ENCODE measurements at places on chromosomes 5 and 9.

- DNase-seq: no peak
Measured at GRCh38 chr5:157478726-157479125, 18.7 kb downstream of the NIPAL4 start.

DNA sequence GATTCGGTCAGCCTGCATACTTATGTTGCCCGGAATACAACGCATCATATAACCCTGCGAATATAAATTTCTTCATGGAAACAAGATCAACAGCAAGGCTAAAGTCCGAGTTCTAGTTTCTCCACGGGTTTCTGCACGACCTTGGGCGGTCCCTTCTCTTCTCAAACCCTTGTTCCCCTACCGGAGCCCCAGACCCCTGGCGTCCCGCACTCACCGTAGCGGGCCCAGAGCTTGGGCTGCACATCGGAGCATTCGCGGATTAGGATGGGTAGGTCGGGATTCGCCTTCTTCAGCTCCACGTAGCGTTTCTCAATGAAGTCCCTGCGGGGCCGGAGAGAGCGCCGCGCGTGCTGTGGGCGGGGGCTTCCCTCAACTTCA lies 399 bp downstream of the NDUFA2 start:
- DNase-seq: no peak

- DNase-seq: no peak
Measured at GRCh38 chr9:12640016-12640587, 53.1 kb upstream of the TYRP1 start.

GRCh38 chr5:170430256-170430655 lies 41.1 kb upstream of the KCNMB1 start:
- no peak for DNase-seq

DNA sequence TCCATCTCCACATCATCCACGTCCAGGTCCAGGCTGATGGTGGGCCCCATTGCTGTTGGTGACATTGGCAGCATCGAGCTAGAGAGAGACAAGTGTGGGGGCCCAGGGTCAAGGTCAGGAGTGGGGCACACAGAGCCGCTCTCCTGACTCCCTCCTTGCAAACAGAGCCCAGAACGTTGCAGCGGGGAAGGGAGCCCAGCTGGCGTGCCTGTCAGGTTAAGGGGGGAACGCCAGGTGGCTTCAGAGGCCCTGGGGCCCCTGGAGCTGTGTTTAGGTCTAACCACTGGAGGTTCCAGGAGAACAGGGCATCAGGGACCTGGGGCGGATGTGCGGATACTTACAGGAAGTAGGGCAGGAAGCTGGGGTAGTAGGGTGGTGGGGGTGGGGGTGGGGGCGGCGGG lies 7.5 kb downstream of the RNF44 start:
- peak; percentile 69 for DNase-seq

DNA sequence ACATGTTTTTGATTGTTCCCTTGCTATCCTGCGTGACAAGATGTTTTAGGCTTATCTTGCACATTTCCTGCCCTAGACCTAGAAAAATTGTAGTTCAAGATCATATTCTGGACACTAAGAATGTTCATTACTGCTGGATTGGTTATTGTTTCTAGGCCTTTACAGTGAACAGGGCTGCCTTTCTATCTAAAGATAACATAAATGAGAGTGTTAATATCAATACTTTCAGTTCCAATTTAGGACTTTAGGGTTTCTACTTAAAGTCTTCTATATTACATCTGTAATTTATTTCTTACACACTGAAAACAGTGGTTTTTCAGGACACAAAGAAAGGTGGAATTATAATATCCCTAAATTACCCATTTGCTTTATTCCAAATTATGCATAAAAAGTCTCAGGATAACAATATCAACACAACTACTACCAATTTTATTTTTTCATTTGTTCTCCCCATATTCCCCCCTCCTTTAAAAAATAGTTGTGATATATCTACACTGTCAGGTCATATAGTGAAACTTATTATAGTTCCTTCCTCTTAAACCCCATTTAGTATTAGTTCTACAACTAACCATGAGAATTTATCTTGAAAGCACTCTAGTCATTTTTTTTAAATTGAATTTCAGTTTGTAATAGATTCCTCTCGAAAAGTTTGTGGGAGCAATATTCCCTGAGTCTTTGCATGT lies 293.9 kb upstream of the RIOK2 start:
- no peak for DNase-seq

DNA sequence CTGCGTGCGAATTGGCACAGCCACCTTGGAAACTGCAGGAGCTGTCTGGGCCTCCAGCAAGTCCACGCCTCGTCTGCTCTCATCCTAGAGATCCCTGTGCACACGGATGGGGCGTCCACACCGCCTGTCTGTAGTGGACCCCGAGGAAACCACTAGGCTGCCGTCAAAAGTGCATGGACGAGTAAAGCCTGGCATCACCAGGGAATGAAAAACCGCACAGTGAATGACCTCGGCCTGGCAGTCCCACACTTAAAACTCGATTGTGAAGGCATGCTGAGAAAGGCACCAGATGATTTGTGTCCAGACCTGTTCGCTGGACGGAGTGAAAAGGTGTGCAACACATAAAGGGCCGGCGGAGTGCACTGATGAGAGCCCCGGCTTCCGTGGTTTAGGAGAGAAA lies 50.8 kb downstream of the MRPL36 start:
- DNase-seq: no peak

DNA sequence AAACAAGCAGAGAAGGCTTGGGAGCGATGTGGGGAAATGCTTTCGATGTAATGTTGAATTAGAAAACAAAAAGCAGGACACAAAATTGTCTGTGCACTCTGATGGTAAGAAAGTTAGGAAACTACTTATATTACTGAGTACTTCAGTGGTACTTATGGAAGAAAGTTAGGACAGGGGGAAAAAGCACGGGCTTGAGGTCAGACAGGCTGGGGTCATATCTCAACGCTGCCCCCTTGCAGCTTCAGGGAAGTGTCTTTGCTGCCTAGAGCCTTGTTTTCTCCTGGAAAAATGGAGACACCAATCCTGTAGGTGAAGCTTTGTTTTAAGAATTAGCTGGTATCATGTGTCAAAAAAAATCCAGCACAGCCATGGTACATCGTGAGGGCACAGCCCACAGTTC lies 23.0 kb downstream of the NEURL1B start:
- no peak for DNase-seq

DNA sequence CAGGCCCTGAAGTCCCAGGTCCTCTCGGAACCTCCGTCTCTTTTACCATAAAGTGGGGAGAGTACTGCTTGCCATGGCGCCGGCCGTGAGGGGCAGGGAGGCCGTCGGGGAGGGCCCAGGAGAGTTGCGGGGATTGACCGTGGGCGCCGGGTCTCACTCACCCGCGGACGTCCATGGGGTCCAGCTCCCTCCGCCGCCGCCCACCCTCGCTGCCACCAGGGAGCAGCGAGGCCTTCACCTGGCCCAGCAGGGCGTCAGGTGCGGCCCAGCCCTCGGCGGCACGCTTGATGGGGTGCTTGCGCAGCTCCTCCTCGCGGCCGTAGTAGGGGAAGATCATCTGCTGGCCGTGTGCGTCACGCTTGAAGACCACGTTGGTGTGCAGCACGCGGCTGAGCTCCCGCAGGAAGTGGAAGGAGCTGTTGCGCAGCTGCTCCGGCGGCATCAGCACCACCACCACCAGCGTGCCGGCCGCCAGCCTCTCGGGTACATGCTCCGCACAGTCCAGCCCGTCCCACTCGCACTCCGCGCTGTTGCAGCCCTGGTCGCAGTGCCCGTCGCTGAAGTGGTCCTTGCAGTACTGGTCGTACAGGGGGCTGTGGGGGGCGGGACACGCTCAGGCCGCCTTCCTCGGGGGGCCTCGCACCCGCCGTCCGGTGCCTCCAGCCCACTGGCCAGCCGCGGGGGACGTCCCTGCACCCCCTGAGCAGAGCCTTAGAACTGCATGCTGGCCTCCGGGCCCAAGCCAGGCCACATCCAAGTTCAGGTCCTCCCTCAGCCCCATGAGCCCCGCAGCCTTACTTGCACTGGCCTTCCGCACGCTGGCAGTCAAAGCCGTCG lies 21.9 kb upstream of the SEC16A start:
- no peak for DNase-seq

- no peak for DNase-seq
Measured at GRCh38 chr9:129558551-129559505, 62.1 kb downstream of the C9orf50 start.

GRCh38 chr5:61599370-61600122 lies 267.5 kb downstream of the ZSWIM6 start:
- no peak for DNase-seq

DNA sequence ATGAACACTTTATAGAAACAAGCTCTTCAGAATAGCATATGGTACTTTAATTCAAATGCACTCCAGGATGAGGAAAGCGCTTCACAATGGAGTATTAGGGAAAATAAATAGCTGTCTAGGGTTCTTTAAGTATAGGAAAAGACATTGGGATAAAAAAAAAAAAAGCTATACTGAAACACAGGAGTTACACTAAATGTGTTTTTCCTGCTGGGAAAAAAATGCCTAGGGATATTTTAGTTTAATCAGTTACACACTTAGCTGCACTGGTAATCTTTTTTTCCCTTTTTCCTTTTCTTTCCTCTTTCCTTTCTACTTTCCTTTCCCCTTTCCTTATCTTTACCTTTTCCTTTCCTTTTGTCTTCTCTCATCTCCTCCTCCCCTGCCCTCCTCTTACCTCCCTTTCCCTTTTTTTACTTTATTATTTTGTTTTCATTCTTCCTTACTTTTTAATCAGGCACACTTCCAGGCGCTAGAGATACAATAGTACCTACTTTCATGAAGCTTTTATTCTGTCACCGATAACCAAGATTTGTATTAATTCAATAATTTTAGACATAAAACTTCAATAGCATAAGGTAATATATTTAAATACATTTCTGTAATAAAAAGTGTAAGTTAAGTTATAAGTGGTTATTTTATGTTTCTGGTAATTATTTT lies 758.7 kb downstream of the CDH18 start:
- DNase-seq: no peak

DNA sequence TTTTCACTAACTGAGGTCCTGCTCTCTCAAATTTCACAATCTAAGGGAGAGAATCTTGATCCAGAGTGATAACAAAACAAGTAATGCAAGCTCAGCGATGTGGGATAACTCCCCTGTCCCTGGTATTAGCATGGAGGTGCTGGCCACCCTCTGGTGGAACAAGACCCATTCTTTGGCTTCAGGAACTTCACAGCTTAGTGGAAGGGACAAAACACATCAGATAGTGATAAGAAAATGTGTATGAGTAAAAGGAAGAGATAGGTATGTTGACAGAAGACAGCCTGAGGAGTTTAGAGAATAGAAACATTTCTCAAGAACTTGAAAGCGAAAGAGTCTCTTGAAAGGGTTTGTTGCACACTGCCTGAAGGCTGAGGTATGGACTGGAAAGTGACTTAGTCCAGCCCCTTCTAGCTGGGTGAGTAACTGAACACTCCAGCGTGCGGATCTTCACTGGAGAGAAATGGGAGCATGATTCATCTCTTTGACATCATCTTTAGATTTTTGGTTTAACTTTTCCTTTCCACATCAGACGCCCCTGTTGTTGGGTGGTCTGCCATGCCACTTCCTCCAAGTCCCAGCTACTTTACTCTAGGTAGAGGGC lies 25.4 kb upstream of the ZSWIM6 start:
- no peak for DNase-seq

DNA sequence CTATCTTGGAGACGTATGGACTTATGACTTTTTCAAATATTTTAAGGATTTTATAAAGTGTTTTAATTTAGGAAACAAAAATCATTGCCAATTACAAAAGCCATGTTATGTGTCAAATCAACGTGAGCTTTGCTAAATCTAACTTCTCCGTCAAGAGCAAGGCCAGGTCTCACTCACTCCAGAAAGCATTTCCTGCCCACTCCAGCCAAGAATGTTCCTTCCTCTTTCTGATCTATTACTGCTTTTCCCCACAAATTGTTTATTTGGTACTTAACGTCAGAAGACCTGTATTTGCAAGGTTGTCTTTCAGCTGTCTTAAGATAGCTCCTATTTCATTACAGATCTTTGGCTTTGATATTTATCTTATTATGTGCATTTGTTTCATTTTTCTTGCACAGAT lies 193.5 kb upstream of the HAPLN1 start:
- DNase-seq: no peak

- DNase-seq: no peak
Measured at GRCh38 chr9:107025260-107026035, 162.5 kb downstream of the ZNF462 start.

- no peak for DNase-seq
Measured at GRCh38 chr5:142726188-142726731, 40.4 kb upstream of the FGF1 start.

GRCh38 chr9:30010691-30011090 lies 2373.8 kb upstream of the ACO1 start:
- DNase-seq: no peak

- no peak for DNase-seq
Measured at GRCh38 chr5:137901011-137901817, 12.0 kb downstream of the PKD2L2 start.

DNA sequence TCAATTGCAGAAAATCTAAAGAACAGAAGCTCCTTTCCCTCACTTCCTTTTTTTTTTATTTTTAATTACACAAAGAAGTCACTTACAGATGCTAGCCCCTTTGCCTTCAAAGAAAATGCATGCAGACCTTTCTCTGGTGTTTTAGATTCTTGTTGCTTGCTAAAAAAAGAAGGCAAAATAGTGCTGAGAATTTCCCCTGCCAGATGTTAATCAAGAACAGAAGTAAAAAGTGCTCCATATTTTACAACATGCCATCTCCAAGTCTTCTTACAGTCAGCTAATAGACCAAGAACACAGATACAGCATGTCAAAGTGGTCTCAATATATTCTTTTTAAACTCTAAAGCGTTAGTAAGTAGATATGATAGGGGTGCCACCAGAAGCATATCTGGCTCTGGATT lies 142.8 kb upstream of the RGMB start:
- no peak for DNase-seq

- no peak for DNase-seq
Measured at GRCh38 chr5:80246001-80246758, 9.7 kb downstream of the SERINC5 start.

GRCh38 chr5:1168796-1169195 lies 32.6 kb upstream of the SLC6A19 start:
- DNase-seq: no peak

- peak; percentile 13 for DNase-seq
Measured at GRCh38 chr5:91384671-91385430, 1.7 kb upstream of the ARRDC3 start.

DNA sequence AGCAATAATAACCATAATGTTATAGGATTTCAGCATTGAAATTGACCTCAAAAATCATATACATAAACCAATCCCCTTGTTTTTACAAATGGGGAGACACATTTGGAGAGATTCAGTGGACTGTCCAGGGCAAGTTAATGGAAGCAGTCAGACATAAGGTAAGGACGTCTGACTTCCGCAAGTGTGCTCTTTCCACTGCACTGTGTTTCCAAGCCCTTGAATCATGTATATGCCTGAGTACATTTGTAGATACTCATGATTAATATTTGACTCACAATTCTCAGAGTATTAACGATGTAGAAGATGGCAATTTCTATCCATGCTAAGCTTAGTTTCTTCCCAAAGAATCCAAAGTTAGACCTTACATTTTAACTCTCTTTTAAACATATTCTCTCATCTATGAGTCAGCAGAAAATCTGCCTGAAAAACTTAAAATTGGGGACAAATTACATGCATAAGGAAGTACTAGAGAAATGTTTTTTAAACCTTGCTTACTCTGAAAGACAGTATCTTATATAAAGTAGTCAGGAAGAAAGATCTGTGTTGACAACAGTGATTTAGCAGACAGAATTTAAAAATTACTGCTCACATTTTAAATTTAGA lies 165.3 kb downstream of the NFIB start:
- no peak for DNase-seq

- DNase-seq: no peak
Measured at GRCh38 chr5:5126444-5126843, 13.7 kb upstream of the ADAMTS16 start.

GRCh38 chr5:73093943-73094342 lies 26.4 kb upstream of the TMEM171 start:
- DNase-seq: no peak
